SIG-M5 (cell line): ENCODE measurements at places on chromosomes 13 and 19.

DNA sequence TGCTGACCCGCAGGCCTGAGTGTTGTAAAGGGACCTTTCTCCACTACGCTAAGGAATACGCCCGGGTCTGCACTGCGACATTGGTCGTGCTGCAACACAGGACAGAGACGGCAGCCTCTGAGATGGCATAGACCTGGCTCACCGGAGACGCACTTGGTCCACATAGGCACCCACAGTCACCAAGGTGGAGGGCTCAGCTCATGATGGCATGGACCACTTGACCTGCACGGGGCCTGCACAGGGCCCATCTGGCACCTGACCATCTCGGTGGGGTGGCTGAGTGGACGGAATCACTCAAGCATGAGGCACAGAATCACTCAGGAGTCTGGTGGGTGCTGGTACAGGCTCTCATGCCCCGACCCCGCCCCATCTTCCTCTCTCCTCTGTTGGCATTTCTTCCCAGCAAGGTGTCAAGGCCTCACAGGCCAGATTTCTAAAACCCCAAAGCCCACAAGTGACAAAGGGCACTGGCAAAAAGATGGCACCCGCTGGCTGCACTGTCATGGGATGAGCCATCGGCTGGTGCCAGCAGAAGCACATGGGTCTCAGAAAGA, 45.9 kb downstream of the TSHZ3 start:
- no peak for DNase-seq

- no peak for DNase-seq
Measured at GRCh38 chr19:35905178-35905727, 2.8 kb downstream of the TYROBP start.

GRCh38 chr13:77291774-77292173, 35.1 kb downstream of the MYCBP2 start:
- no peak for DNase-seq

GRCh38 chr13:67438465-67438864, 208.3 kb upstream of the PCDH9 start:
- DNase-seq: no peak

DNA sequence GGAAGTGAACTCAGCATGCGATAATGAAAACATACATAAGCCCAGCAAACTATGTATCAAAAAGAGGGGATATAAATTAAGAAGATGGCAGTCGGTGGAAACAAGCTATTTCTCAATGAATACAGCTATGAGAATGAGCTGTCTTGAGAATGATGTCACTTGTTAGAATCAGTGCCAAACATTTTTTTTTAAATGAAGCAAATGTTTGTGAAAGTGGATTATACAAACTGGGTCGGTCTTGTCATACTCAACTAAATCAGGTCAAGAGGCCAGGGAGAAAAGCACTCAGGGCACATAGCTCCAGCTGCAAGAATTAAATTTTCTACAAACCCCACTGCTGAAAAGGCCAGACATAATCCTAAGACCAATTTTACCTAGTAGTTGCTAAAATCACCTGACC, 1048.4 kb downstream of the SLITRK1 start:
- no peak for DNase-seq

DNA sequence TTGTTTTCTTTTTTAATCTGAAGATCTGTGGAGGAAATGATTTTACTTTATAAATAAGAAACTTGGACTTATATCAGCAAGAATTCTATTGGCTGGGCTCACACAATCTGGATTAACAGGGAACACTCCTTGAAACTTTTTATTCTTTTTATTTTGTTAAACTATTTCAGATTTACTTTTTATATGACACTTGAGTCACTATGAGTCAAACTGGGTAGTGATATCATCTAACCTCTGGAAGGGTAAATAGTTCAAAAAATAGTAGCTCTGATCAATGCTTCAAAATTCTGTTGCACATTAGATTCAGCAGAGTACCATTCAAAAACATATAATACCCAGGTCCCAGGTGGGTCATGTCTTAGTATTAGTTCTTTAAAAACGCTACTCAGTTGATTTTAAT, 55.1 kb upstream of the NBEA start:
- no peak for DNase-seq

- DNase-seq: no peak
Measured at GRCh38 chr19:43760941-43761340, 6.2 kb upstream of the SMG9 start.

GRCh38 chr19:5738423-5738822, 18.0 kb downstream of the CATSPERD start:
- DNase-seq: no peak

DNA sequence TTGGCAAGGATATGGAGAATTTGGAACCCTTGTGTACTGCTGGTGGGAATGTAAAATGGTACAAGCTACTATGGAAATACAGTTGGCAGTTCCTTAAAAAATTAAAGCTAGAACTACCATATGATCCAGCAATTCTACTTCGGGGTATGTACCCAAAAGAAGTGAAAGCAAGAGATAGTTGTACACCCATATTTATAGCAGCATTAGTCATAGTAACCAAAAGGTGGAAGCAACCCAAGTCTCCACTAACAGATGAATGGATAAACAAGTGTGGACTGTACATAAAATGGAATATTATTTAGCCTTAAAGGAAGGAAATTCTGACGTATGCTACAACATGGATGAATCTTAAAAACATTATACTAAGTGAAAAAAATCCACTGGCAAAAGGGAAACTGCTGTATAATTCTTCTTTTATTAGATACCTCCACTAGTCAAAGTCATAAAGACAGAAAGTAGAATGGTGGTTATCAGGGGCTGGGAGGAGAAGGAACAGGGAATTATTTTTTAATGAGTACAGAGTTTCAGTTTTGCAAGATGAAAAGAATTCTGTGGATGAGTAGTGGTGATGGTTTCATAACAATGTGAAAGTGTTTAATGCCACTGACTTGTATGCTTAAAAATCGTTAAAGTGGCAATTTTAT, 141.6 kb downstream of the RXFP2 start:
- no peak for DNase-seq

DNA sequence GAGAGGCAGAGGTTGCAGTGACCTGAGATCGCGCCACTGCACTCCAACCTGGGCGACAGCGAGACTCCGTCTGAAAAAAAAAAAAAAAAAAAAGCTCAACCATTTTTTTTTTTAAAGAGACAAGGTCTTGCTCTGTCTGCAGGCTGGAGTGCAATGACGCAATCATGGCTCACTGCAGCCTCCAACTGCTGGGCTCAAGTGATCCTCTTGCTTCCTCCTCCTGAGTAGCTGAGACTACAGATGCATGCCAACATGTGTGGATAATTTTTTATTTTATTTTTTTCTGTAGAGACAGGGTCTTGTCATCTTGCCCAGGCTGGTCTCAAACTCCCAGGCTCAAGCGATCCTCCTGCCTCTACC, 10.3 kb downstream of the EHD2 start:
- DNase-seq: no peak

- DNase-seq: no peak
Measured at GRCh38 chr19:34171877-34172660, at the start of gene LSM14A. Gene LSM14A (plus strand): TSS chr19:34172504. CDS start chr19:34172643, 139 bp downstream.

GRCh38 chr13:101996954-101997353, 404.9 kb downstream of the FGF14 start:
- DNase-seq: no peak

DNA sequence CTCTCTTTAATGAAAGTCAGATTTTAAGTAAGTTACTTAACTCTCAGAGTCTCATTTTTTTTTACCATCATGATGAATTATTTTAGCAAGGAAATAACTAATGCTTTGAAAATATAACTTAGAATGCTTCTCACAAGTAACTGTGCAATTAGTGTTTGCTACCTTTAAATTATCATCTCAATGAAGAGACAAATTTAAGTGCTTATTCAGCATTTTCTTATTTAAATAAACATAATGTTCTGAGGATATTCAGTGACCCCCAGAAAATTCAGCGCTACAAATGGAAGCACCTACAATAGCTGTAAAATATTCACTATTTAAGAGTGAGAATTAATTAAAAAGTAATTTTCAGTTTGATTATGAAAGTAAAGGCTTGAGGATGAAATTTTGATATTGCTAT, 527.2 kb downstream of the SLITRK1 start:
- no peak for DNase-seq

GRCh38 chr13:50635504-50635903, 208.0 kb downstream of the DLEU7 start:
- DNase-seq: peak; percentile 87

DNA sequence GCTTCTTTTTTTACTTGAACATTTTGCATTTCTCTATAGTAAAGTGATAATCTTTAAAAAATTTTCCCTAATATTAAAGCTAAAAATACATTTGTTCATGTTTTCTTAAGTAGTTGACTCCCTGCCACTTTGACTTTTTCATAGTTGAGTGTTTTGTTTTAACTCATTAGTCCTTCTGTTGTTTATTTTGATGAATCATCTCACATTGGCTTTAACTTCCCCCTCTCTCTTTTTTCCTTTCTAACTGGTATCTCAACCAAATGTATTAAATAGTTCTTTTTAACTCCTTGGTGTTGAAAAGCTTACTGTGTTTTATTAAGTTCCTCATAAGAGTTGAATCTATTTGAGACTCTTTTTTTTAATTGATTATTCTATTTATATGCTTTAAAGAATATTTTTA, 2.8 kb downstream of the TNFSF13B start:
- DNase-seq: no peak

DNA sequence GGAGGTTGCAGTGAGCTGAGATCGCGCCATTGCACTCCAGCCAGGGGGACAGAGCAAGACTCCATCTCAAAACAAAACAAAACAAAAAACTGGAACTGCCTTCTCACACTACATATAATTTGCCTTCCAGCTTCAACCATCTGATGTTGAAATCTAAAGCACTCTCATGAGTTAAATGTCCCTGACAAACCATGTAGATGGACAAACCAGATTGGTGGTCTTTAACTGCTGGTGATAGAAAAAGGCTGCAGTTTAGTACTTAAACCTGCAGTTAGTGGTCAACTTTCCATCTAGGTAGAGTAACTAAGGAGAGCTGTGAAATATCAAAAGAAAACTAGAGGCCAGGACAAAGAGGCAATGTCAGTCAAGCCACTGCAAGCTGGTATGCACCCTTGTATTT, 5.8 kb upstream of the C19orf84 start:
- no peak for DNase-seq

DNA sequence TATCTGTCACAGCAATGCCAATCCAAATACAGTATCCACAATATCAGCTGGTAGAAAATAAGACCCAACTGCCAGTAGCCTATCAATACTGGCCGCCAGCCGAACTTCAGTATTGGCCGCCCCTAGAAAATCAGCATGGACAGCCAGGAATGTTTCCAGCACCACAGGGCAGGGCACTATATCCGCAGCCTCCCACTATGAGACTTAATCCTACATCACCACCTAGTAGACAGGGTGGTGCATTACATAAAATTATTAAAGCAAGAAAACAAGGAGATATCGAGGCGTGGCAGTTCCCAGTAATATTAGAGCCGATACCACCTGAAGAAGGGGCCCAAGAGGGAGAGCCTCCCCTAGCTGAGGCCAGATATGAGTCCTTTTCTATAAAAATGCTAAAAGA, 111.3 kb downstream of the ZNF486 start:
- DNase-seq: no peak

- no peak for DNase-seq
Measured at GRCh38 chr19:8459095-8459494, 14.3 kb downstream of the HNRNPM start.

DNA sequence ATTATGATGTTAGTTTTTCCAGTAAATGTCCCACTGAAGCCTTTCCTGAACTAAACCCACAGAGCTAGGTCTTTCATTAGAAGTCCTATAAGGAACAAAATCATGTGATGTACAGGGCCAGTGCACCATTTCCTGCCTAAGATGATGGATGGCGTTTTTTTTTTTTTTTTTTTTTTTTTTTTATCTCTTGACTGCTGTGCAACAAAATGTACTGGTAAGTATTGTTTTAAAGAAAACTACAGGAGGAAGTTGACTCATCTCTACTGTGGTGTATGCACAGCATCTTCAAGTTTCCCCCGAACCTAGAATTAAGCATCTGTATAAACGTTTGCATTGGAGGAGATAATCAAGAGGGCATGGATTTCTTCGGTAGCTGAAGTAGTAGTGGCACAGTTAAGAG, 197.5 kb downstream of the NBEA start:
- no peak for DNase-seq

DNA sequence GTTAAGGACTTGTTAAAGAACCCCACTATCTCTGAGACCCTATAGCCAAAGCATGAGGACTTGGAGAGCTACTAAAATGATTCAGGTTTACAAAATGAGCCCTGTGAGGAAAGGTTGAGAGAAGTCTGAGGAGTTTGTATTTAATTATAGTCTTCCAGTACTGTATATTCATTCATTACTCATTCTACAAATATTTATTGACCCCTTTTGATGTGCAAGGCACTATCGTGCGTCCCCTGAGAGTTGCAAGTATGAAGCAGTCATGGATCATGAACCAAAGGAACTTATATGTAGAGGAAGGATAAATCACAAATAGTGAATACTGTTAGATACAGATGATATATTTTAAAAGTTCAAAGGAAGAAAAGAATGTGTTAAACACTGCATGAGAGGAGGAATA, 84.4 kb downstream of the DNAJC15 start:
- DNase-seq: no peak

DNA sequence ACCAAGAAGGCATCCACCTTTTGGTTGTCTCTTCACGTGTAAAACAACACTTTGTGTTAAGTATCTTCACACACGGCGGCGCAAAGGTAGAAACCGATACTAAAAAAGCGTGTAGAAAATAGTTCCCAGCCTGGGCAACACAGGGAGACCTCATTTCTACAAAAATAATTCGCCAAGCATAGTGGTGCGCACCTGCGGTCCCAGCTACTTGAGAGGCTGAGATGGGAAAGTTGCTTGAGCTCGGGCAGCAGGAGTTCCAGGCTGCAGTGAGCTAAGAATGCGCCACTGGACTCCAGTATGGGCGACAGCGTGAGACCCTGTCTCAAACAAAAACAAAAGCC, 573 bp upstream of the ERCC5 start:
- DNase-seq: no peak

GRCh38 chr13:54593504-54593903, 1564.9 kb downstream of the OLFM4 start:
- DNase-seq: no peak

DNA sequence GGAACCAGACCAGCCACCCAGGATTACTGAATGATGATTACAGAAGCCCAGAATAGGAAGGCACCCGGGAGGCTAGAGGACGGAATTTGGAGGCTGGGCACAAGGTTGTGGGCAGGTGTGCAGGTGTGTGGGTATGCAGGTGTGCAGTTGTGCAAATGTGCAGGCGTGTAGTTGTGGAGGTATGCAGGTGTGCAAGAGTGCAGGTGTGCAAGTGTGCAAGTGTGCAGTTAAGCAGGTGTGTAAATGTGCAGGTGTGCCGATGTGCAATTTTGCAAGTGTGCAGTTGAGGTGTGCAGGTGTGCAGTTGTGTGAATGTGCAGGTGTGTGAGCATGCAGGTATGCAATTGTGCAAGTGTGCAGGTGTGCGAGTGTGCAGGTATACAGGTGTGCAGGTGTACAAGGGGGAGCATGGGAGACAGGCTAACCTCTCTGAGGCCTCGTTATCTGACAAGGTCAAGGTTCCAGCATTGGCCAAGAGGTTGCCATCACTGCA, 131.8 kb downstream of the KCTD15 start:
- no peak for DNase-seq
